ENCODE measurements at places on chromosomes 3 and 15. TPM values are rescaled to one million over a fixed set of nuclear protein-coding genes. Genes with fewer than 3 reads are reported as not detected.

DNA sequence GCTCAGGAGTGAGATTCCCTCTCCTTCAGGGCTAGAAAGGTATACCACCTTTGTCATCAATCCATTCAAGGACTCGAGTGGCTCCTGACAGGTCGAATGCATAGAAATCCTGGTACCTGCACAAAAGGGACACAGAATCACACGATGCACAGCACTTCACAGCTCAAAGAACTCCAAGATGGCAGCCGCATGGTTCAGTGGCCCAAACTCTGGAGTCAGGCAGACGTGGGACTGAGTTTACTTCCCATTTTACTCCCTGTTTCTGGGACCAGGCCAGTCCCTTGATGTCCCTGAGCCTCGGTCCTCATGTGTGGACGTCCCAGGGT lies 536 bp downstream of the WDR73 start:
- peaks cover 24% of the 10 kb centered on the region for H3K36me3 ChIP-seq
- H3K27me3 ChIP-seq = no peaks in the 10 kb centered on the region
- peaks cover 30% of the 10 kb centered on the region for H3K4me1 ChIP-seq
- DNase-seq = no peak
- peak overlapping the region; percentile 100 for H3K4me3 ChIP-seq

PXYLP1 gene
- 9.5 TPM for total RNA-seq

ALS2CL gene
- 0.96 TPM for total RNA-seq

- no peaks in the 10 kb centered on the region for H3K36me3 ChIP-seq
- H3K4me1 ChIP-seq = peaks cover 12% of the 10 kb centered on the region
- peaks cover 3% of the 10 kb centered on the region for H3K27me3 ChIP-seq
- no peak overlapping the region for H3K27ac ChIP-seq
- no peak for DNase-seq
Observed at GRCh38 chr15:74768099-74768770, 13.6 kb upstream of the CSK start.

TARS3 gene
- total RNA-seq = 10.0 TPM

MYL3 gene
- not detected for total RNA-seq

- no peaks in the 10 kb centered on the region for H3K36me3 ChIP-seq
- H3K27ac ChIP-seq = no peak overlapping the region
- no peak overlapping the region for H3K4me3 ChIP-seq
- H3K27me3 ChIP-seq = peaks cover 30% of the 10 kb centered on the region
- no peaks in the 10 kb centered on the region for H3K4me1 ChIP-seq
Observed at GRCh38 chr15:73684581-73685455, 635 bp downstream of the CD276 start.

DNA sequence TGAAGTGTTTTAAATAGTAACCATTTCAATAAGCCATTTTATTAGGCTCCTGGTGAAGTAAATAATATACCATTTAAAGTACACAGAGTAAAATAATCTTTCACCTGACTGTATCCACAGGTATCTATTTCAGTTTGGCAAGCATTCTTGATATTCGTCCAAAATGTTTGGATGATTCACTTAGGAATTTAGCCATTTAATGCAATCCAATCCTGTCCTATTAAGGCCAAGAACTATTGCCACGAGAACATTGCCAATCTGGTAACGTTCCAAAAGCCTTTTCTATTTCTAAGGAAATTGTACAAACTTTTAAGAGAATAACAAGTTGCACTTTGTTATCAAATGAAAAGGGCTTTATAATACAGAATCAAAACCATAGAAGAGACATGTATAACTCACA lies 209.8 kb upstream of the THRB start:
- DNase-seq = no peak
- H3K4me1 ChIP-seq = no peaks in the 10 kb centered on the region
- H3K36me3 ChIP-seq = no peaks in the 10 kb centered on the region

DNA sequence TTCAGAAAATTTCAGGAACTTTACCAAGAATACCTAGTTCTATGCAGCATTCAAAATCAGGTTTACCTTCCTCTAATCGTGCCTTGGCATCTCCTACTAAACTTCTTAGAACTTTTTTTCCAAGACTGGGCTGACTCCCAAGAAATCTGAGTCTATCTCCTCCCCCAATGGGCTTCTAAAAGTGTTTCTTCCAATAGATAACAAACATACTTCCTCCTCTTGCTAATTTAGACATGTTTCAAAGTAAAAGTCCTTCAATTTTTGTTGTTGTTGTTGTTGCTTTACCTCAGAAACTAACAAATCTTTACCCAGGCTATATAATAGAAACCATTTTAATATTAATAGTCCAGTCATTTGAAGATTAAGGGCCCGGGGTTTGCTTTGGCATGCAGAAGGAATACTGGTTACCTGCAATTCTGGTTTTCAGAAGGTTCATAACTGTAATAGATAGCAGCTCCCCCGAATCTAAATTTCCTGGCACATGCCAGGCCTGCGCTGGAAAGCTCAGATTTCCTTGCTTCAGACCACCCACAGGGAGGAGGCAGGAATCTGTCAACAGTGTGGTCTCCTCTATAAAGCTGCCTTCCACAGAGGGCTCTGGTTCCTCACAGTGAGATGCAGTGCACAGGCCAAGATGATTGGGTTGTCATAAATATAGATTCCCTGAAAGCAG lies 188.7 kb downstream of the THRB start:
- no peak for DNase-seq
- no peak overlapping the region for H3K27ac ChIP-seq
- no peaks in the 10 kb centered on the region for H3K36me3 ChIP-seq
- no peak overlapping the region for H3K4me3 ChIP-seq
- no peaks in the 10 kb centered on the region for H3K4me1 ChIP-seq

BSN gene
- 0.33 TPM for total RNA-seq

- no peak overlapping the region for H3K4me3 ChIP-seq
- no peaks in the 10 kb centered on the region for H3K36me3 ChIP-seq
Observed at GRCh38 chr3:107973961-107974360, 116.9 kb downstream of the CD47 start.

AGBL1 gene
- total RNA-seq = not detected

DNA sequence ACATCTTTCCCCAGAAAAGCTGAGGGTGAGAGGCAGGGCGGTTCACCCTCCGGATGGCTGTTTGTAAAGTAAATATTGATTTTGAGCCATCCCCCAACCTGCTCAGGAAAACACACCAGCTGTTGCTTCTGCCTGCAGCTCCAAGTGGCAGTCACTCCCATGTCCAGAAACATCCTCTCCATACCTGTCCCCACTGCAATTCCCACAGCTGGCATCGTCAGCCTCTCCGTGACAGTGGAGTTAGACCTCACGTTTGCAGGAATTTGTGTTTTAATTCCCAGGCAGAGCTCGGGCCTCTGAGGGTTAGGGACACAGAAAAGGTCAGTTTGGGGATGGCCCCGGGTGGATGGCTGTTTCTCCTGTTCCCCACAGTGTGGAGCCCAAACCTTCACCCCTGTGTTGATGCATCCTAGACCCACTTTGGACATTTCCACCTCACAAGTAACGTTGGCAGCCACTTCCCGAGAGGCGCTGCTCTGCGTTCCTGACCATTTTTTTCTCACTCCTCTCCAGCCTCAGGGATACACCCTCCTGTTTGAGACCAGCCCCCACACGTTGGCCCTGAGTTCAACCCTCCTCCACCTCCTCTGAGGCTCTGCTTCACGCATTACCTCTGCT lies 11.8 kb upstream of the FAM174B start:
- no peak for DNase-seq
- H3K27ac ChIP-seq = no peak overlapping the region
- no peaks in the 10 kb centered on the region for H3K4me1 ChIP-seq
- no peaks in the 10 kb centered on the region for H3K36me3 ChIP-seq
- H3K4me3 ChIP-seq = no peak overlapping the region

- H3K27ac ChIP-seq = no peak overlapping the region
- no peak for DNase-seq
- H3K4me3 ChIP-seq = no peak overlapping the region
- H3K4me1 ChIP-seq = no peaks in the 10 kb centered on the region
Observed at GRCh38 chr3:136955813-136956212, 2.0 kb upstream of the IL20RB start.

GRCh38 chr3:23654571-23654970 lies 151.2 kb upstream of the UBE2E1 start:
- no peaks in the 10 kb centered on the region for H3K4me1 ChIP-seq
- H3K27me3 ChIP-seq = no peaks in the 10 kb centered on the region
- no peak overlapping the region for H3K4me3 ChIP-seq
- no peaks in the 10 kb centered on the region for H3K36me3 ChIP-seq
- no peak overlapping the region for H3K27ac ChIP-seq
- no peak for DNase-seq

DNA sequence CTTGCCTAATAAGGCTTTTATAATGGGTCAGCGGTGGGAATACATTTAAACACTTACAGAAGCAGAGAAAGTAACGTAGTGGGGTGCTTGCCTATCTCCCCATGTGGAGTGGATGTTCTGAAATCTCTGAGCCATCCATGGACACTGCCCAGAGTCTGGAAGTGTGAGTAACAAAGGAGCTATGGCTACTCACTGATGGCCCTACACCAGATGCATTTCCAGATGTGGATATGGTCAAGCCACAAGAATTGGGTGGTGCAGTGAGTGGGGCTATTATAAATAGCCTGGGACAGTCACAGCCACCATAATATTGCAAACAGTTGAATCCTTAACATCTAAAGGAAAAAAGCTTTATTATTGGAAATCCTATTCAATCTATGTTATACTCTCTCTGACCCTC lies 96.6 kb downstream of the CGNL1 start:
- H3K36me3 ChIP-seq = no peaks in the 10 kb centered on the region
- H3K27me3 ChIP-seq = no peaks in the 10 kb centered on the region
- no peak overlapping the region for H3K27ac ChIP-seq
- H3K4me3 ChIP-seq = no peak overlapping the region
- no peaks in the 10 kb centered on the region for H3K4me1 ChIP-seq

DNA sequence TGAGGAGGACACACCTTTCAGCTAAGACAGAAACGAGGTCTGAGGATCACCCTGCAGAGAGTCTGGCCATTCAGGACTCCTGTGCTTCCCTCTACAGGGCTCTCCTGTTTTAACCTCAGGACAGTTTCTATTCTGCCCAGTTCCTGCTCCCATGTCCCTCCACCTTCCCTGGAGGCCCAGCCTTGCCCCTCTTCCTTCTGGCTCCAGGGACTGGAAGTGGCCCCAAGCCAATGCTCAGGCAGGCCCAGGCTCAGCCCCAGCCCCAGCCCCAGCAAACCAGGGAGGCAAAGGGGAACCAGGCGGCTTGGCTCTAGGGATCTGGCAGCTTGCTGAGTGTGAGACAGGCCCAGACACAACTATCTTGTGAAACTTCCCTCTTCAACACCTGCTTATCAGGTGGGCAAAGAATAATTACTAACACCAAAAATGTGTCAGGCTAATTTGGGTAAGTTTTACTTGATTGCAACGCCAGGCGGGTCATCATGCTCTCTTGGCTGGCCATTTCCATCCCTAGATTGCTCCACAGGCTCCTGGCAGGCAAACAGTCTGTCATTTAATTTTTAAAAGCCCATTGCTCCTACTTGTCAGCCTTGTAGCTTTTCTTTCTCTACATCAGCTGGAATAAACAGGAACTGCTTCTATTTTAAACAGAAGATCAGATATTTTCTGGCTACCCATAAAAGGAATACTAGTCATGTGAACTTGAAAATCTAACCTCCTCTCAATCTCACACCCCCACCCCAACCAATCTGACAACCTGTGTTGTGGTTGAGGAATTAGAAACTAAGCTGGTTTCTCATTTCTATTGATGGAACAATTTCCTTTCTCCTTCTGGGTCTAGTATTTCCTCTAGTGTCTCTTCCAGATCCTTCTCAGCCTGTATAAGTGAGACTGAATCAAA lies 33.5 kb downstream of the UPK1B start:
- DNase-seq = no peak
- no peaks in the 10 kb centered on the region for H3K36me3 ChIP-seq
- H3K27ac ChIP-seq = no peak overlapping the region
- H3K4me1 ChIP-seq = peaks cover 40% of the 10 kb centered on the region
- H3K4me3 ChIP-seq = no peak overlapping the region
- H3K27me3 ChIP-seq = no peaks in the 10 kb centered on the region

GRCh38 chr3:189170559-189170958 lies 1.2 kb upstream of the TPRG1 start:
- no peak overlapping the region for H3K27ac ChIP-seq
- no peaks in the 10 kb centered on the region for H3K36me3 ChIP-seq
- peaks cover 9% of the 10 kb centered on the region for H3K4me1 ChIP-seq
- no peak overlapping the region for H3K4me3 ChIP-seq

DNA sequence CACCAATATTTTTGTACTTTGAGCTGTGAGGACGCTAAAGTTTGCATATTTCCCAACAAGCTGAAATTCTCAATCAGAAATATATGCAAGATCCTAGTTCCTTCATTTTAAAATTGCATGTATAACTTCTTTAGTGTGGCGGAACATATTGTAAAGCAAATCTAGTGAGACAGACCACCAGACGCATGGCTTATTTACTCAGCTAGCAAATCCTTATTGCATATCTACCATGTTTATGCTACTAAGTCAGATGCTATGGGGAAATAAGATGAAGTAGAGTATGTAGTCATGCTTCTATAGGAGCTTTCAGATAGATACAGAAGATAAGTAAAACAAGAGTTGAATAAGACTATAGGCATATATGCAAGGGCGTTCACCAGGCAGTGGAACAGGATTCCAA lies 62.0 kb downstream of the C3orf70 start:
- no peak overlapping the region for H3K27ac ChIP-seq
- DNase-seq = no peak
- no peak overlapping the region for H3K4me3 ChIP-seq
- H3K4me1 ChIP-seq = no peaks in the 10 kb centered on the region

KNG1 gene
- not detected for total RNA-seq

NOX5 gene
- total RNA-seq = not detected

DNA sequence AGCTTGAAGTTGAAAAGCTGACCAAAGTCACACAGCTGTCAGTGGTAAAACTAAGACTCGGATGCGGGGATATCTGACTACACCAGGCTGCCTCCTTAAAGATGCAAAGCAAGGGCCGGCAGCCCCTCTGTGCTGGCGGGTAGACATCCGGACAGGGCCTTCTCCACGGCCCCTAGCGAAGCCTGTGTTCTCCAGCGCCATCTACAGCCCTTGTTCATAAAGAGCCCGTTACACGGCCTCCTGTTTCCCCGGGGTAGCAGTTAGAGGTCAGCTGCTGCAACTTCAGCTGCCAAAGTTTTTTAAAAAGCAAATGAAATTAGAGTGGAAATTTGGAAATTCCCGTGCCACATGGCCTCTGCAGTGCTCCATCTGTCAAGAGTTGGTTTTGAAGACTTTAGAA lies 383.0 kb downstream of the TBL1XR1 start:
- H3K27ac ChIP-seq = no peak overlapping the region
- H3K27me3 ChIP-seq = no peaks in the 10 kb centered on the region
- H3K36me3 ChIP-seq = no peaks in the 10 kb centered on the region
- no peak for DNase-seq

NR1I2 gene
- 0.38 TPM for total RNA-seq

- H3K4me3 ChIP-seq = no peak overlapping the region
- DNase-seq = no peak
- no peaks in the 10 kb centered on the region for H3K36me3 ChIP-seq
Observed at GRCh38 chr3:197354568-197355001, 56.2 kb upstream of the DLG1 start.

GRCh38 chr3:195467641-195468390 lies 25.0 kb upstream of the ACAP2 start:
- H3K27ac ChIP-seq = no peak overlapping the region
- no peaks in the 10 kb centered on the region for H3K27me3 ChIP-seq
- DNase-seq = no peak
- no peak overlapping the region for H3K4me3 ChIP-seq
- no peaks in the 10 kb centered on the region for H3K36me3 ChIP-seq

Measured in CD8-positive, alpha-beta memory T cell (primary cell).